ENCODE measurements at places on chromosomes 4 and X.

- DNase-seq = no peak
Measured at GRCh38 chrX:49951524-49952193, 29.3 kb downstream of the CLCN5 start.

- DNase-seq = no peak
Measured at GRCh38 chr4:160947653-160948052, 1216.1 kb downstream of the FSTL5 start.

DNA sequence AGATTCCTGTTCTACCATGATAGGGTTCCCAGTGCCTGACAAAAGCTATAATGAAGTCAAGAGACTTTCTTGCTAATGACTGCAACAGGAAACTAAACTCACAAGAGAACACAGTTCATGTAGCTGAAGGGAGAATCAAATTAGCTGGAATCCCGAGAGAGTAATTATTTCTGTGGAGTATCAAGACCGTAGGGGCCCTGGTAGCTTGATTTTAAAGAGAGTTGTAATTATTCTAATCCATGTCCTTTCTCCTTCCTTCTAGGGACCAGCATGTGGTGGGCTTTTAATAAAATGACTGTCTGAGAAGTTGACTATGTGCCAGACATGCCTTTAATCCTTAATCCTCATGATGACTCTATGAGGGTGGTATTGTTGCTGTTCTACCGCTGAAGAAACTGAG lies 1.7 kb upstream of the TRPC5OS start:
- DNase-seq = no peak

DNA sequence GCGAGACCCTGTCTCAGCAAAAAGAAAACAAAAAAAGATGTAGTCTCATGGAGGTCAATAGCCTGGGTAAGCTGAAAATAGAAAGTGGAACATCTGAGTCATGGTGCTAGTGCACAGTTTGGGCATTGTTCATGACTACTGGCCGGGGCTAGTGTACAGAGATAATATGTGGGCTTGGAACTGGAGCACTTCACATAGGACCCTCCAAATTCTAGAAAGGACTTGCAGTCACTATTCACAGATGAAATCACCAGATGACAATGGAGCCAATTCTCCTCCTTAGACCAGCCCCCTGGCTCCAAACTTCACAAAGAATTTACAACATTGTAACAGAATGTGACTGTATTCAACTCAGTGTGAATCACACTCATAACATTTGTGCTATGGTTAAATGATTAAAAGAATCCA lies 367.8 kb upstream of the SLC7A11 start:
- DNase-seq = peak; percentile 93

DNA sequence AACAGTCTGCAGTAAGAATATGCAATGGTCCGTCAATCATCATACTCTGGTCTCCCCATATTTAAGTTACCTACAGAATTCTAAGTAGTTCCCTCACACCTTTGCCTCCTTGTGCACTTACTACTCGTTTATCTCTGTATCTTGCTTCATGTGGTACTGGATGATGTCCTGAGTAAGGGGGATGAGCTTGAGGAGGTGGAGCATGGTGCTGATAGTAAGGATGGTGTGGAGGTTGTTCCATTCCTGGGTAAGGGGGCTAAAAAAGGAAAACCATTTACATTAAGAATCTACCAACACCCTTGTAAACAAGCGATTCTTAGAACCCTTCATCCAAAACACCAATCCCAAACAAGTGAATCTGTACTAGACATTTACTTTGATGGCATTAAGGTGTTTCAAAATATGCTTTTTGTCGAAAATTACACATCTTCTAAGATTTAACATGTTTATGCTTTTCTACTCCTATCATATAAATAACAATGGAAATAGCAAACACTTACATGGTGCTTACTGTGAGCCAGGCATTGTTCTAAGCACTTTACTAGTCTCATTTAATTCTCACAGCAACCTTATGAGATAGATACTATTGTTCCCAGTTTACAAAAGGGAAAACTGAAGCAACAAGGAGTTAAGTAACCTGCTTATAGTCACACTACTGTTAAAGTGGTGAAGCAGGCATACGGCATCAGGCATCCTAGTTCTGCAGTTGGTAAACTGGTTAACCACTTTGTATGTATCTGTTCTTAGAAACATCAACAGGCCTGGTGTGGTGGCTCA lies 33.5 kb downstream of the YTHDC1 start:
- no peak for DNase-seq

- DNase-seq = no peak
Measured at GRCh38 chr4:3877236-3877635, 111.1 kb downstream of the ADRA2C start.

DNA sequence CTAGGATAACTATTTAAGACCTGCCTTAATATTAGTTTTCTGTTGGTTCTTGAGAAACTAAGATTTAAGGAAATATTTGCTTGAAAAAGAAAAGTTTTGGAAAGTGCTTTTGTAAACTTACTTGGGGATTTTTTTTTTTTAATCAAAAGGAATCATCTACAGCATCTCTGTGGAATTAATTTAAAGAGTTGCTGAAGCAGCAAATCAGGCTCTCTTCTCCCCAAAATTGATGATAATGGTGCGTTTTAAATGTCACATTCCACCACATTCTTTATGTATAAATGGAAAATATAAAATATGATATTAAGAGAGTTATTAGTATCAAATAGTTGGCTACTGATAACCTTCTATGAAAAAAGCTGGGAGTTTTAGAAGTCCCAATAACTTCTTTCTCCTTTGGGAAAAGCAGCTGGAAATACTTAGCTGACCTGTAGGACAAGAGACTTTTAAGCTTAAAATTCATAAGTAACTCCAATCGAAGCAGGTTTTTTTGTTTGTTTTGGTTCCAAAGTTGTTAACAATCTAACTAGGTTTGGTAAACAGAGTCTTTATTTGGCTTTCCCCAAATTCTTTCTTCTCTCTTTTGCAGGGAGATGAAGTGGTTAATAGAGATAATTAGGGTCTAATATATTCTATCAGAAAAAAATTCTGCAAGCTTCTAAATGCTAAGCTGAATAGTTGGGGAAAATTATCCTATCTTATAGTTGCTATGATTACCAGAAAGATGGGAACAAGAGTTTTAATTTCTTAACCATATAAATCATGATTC lies 4.4 kb downstream of the KLF3 start:
- no peak for DNase-seq

- no peak for DNase-seq
Measured at GRCh38 chr4:73408181-73408867, 4.2 kb downstream of the ALB start.

DNA sequence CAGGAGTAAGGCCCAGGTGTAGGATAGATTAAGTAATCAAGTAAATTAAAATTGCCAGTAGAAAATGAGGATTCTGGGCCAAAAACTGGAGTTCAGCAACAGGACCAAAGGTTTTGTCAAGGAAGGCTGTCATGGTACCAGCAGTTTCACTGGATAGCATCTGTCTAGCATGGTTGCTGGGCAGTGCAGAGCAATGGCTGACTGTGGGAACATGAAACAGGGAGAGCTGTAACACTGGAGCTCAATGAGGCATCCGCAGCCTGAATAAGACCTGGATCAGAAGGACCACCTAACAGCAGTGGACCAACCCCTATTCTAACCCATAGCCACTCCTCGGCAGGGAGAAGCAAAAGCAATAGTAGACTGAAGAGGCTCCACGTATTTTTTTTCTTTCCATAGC lies 132.4 kb downstream of the ATOH1 start:
- no peak for DNase-seq

GRCh38 chr4:61312526-61312925 lies 112.4 kb downstream of the ADGRL3 start:
- DNase-seq = no peak

DNA sequence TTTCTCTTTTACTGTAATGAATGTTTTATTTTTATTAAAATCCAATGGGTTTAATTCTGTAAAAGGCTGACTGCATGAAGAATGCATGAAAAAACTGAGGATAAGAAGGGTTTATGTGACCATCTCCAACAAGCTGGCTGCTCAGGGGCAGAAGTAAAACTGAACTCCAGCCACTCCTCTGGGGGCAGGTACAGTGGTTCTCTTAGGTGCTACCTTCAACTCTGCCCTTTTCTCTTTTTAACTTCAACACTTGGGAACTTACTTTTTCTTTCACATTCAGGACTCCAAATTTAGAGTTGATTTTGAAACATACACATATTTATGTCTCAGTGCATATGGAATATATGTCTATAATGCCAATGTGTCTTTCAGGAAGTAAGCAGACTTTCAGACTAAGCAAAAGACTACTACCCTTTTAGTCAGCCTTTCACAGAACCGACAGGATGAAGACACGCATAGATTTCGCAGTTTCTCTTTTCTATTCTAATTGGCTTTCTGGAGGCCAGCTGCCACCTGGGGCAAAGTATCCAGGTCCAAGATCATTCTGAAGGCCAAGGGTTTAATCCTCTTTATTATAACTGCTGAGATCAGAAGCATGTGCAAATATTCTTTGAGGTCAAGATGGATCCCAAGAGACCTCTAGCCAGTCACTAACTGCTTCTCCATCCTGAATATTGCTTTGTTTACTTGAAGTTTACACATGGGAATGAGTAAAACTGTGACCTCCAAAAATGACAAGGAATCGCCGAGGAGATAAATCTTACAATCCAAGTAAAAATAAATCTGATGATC lies 30.7 kb downstream of the HS3ST1 start:
- no peak for DNase-seq

DNA sequence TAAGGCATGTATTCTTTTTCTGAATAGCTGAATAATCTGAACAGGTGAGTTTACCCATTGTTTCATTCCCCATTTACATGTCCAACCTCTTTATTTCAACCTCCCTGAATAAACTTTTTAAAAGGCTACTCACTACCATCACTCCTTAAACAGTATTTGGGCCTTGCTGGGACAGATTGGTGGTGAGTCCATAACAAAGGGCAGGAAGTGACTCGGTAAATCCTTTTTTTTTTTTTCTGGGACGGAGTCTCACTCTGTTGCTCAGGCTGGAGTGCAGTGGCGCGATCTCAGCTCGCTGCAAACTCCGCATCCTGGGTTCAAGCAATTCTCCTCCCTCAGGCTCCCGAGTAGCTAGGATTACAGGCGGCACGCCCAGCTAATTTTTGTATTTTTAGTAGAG lies 23.4 kb upstream of the SEC24B start:
- DNase-seq = no peak
